ENCODE measurements at places on chromosomes 2 and 18.

GRCh38 chr2:1781291-1782080, 37.2 kb upstream of the PXDN start:
- DNase-seq, result no peak

- DNase-seq, result no peak
Measured at GRCh38 chr2:134252092-134252750, 1.7 kb upstream of the MGAT5 start.

GRCh38 chr2:70639841-70640436, 86.3 kb upstream of the TGFA start:
- DNase-seq, result no peak

DNA sequence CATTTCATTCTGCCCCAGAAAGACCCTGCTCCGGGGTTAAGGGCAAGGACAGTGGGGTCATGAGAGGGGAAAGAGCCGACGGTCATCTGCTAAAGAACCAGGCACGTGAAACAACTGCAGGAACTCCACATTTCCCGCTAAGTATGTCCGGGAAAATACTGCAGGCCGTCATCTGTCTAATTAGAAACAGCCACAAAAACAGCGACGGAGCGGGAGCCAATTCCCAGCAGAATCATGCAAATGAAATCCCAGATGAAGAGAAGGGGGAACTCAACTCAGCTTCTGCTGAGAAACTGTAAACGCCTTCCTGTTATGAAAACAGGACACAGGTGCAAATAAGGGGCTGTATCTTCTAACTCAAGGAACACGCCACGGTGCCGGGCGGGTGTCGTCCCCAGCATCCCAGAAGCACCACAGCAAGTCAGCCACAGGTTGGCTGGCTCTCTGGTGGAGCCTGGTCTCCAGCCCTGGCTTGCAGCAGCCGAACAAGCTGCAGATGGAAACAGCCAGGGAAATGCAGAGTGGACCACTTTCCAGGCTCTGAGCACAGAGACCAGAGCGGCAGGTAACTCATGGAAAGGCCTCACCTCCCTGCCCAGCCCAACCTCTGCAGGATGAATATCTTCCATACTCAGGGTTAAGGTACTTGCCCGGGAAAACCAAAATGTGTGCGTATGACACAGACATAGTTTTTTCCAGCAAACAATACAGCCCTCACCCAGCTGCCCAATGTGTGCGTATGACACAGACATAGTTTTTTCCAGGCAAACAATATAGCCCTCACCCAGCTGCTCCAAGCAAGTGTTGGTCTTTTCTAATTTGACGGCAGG, 28.9 kb downstream of the PXDN start:
- no peak for DNase-seq

- DNase-seq, result no peak
Measured at GRCh38 chr18:55953326-55953725, 365.3 kb upstream of the TCF4 start.

GRCh38 chr18:68734308-68734707, 19.4 kb upstream of the TMX3 start:
- DNase-seq, result peak; percentile 31

DNA sequence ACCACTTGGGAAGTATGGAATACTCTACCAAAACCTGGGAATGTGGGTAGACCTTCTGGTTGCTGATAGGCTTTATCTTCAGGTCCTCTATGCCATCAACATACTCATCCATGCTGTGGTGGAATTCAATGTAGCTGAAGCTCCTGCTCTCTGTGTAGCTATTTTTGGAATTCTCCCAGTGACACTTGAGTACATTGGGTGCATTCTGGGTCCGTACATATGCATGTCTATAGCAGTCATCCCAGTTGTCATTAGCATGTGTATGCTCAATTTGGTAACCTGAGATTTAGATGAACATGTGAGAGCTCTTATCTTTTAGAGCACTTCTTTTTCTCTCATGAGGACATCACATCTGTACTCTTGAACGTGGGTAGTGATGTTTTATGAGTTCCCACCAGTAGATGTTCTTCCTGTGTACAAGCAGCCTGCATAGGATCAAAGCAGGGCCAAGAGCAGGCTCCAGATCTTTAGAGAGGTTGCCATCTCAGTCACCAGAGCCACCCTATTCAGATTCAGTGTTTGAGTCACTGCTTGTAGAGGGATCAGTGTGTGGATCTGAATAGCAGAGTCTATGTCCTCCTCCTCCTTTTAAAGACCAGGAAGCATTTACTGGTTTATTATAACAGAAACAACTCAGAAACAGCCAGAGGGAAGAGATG, 65.9 kb downstream of the MGAT5 start:
- DNase-seq, result no peak

DNA sequence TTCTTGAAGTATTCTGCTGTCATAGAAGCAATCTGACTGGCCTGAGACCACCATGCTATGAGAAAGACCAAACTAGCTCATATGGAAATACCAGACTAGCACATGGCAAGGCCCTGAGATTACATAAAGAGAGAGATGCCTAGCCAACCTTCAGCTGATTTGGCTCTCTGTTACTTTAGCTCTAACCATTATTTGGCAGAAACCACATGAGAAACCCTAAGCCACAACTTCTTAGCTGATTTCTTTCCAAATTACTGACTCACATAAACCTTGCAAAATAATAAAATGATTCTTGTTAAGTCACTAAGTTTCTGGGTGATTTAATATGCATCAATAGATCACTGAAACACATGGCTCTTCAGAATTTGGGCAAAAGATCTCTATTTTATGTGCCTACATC, 295.0 kb upstream of the ZNF521 start:
- peak; percentile 58 for DNase-seq

DNA sequence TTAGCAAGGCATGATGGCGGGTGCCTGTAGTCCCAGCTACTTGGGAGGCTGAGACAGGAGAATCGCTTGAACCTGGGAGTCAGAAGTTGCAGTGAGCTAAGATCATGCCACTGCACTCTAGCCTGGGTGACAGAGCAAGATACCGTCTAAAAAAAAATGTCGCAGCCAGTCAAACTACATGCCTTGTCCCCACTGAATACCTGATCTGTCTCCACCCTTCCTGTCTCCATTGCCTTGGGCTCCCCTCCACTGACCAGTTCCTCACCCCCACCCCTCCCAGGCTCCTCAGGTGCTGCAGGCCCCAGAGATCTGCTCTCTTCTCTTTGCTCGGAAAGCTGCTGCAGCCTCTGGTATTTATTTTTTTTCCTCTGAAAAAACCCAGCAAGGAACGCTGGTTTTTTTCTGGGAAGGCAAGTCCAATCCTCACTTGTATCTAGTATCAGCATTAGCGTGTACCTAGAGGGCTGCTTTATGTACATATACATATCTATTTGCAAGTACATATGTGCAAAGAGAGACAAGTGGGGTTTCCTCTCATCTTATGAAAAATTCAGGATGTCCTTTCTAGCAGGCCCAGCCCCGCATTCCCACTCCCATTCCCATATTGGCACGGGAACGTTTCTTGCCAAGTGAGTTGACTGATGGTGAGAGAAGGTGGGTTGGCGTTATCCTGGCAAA, 4.4 kb downstream of the PSD4 start:
- no peak for DNase-seq

GRCh38 chr2:241867776-241868420, 1.6 kb upstream of the RTP5 start:
- no peak for DNase-seq

DNA sequence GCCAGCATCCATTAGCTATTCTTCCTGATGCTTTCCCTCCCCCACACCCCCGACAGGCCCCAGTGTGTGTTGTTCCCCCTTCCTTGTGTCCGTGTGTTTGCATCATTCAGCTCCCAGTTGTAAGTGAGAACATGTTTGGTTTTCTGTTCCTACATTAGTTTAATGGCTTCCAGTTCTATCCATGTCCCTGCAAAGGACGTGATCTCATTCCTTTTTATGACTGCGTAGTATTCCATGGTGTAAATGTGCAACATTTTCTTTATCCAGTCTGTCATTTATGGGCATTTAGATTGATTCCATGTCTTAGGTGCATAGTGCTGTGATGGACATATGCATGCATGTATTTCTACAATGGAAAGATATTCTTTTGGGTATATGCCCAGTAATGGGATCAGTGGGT, 104.7 kb downstream of the TMEM185B start:
- no peak for DNase-seq

DNA sequence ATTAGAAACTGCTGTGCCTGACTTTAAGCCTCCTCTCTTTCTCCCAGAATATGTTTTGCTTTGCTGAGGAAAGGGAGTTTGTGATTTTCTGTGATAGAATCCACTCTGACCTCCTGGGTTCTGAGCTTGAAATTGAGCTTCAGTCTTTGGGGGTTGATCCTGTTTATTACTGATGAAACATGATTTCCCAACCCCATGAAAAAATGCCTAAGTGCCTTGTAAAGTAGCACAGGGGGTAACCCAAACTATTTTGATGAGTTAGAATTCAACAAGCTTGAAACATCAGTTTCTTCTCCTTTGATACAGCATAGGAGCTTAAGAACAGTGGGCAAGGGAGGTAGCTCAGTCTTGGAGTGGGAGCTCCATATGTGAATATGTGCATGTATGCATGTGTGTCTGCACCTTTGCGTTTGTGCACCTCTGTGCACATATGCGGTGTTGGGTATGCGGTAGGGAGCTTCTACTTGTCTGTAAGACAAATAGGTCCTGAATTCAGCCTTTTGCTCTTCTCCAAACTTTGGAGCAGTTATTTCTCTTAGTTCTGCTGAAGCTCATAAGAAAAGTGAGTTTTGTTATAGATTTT, 364.6 kb downstream of the OSR1 start:
- no peak for DNase-seq

- peak; percentile 80 for DNase-seq
Measured at GRCh38 chr2:176552501-176553135, 283.4 kb downstream of the MTX2 start.

DNA sequence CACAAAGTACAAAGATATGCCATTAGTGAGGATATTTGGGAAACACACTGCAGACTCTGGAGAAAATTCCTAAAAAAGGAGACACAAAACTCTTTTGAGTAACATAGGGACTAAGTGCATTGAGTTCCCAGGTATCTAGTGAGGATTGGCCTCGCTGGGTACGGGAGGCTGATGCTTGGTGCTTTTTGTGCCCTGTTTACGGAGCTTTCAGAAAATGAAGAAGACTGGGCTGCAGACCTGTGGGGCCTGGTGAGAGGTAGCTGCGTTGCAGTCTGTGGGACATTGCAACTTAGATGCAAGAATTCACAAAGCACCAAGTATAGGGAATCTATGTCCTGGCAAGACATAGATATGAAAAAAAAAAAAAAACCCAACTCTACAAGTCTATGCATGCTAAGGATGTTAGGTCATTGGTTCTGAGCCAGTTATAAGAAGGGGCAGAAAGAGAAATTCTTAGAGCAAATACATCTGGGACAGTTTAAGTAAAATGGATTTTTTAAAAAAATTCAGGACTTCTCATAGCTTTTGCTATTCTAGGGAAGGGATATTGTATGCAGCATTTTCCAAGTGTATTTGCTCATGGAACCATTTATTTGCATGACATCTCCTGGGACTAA, 156.0 kb downstream of the SLC4A3 start:
- peak; percentile 20 for DNase-seq

GRCh38 chr2:197354169-197354558, 43.6 kb upstream of the ANKRD44 start:
- no peak for DNase-seq

Data from HS-5 (cell line).